ENCODE measurements at places on chromosomes 3 and 15. TPM values are rescaled to one million over a fixed set of nuclear protein-coding genes. Genes with fewer than 3 reads are reported as not detected.

Gene TMEM115
- total RNA-seq, result 46.7 TPM

Gene SETD2
- 62.5 TPM for total RNA-seq

Gene LPP
- 79.4 TPM for total RNA-seq

Gene GP9
- not detected for total RNA-seq

Gene SCN11A
- 0.27 TPM for total RNA-seq

Gene CD80
- not detected for total RNA-seq

Gene EEFSEC
- 6.8 TPM for total RNA-seq

Gene ZNF660
- 0.50 TPM for total RNA-seq

Gene PRICKLE2
- total RNA-seq, result 9.2 TPM

Gene INSYN1
- total RNA-seq, result 0.14 TPM

Gene WNT5A
- 0.27 TPM for total RNA-seq

Gene LTF
- total RNA-seq, result not detected

Gene CCDC39
- 0.14 TPM for total RNA-seq

Gene PPP1R14D
- not detected for total RNA-seq

Gene MYEF2
- total RNA-seq, result 39.3 TPM

Gene C3orf52
- 8.0 TPM for total RNA-seq

Gene RNU6-1
- not detected for total RNA-seq

Gene PP2D1
- not detected for total RNA-seq

Gene GPR149
- total RNA-seq, result not detected

Gene NR2E3
- 0.27 TPM for total RNA-seq

Gene ACAN
- total RNA-seq, result 0.22 TPM

Gene MYZAP
- total RNA-seq, result 4.1 TPM

Gene C2CD4B
- total RNA-seq, result 21.7 TPM

Gene PCSK6
- 0.07 TPM for total RNA-seq
